Fibroblast of skin of left biceps (primary cell): ENCODE measurements at places on chromosomes 3 and 15.

DNA sequence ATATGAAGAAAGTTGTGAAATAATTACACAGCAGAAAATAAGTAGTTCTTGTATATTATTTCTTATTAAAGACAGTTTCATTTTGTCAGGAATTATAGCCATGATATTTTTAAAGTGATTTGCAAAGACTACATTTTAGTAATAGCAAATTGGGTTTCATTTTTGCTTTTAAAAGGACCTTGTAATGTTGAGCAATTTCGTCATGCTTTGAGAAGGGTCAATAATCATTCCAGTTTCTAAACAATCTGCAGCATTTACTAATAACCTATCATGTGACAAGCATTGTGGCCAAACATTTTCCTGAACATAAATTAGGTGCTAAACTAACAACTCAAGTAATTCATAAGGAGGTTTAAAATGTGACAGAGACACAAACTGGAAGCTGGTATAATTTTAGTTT, 214.4 kb upstream of the CBLB start:
- DNase-seq: no peak

DNA sequence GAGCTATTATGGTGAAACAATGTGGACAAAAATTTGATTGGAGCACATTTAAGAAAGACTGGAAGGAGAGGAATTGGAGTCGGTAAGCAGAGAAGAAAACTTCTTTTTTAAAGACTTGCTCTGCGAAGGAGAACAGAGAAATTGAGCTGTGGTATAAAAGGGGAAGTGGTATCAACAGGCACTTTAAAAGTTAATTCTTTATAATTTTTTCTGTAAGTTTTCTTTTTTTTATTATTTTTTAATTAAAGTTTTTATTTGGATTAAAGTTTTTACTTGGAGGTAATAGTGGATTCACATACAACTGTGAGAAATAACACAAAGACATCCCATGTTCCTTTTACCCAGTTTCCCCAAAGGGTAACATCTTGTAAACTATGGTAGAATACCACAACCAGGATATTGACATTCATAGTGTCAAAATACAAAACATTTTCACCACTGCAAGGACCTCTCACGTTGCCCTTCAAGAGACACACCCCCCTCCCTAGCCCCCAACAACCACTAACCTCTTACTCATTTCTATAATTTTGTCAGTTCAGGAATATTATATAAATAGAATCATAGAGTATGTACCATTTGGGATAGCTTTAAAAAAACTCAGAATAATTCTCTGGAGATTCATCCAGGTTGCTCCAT, 33.8 kb upstream of the XIRP1 start:
- DNase-seq: no peak

DNA sequence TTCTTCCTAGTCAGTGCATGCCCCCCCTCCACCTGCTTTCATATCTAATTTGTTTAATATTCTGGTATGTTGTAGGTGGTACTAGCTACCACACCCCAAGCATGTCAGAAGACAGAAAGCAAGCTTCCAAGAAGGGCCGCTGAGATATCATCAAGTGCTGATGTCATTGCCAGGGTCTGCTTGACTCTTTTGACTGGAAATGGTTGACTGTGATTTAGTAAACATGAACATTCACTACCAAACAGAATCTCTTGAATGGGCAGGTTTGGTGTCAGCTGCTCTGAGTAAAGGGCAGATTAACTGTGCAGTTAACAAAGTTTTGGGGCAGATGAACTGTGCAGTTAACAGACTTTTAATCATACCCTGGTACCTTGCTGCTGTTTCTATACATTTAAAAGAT, 244.2 kb upstream of the SATB1 start:
- no peak for DNase-seq

- DNase-seq: no peak
Observed at GRCh38 chr15:64010719-64011118, 35.6 kb downstream of the DAPK2 start.

GRCh38 chr15:84782346-84782745, 34.0 kb downstream of the ZNF592 start:
- no peak for DNase-seq

DNA sequence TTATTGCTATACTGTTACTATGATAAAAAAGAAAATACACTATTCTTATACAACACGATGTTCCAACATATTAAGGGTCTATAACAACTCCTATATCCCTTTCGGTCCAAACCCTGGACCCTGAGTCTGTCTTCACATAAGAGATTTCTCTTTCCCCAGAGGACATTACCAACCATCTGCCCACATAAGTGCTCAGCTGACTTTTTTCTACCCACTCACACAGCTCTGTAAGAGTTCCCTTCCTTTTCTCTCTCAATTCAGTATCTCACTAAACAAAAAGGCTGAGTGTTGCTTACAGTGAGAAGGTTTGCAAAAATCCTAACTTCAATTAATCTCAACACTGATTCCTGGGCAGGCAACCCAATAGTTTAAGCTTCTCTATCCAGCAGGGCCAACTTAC, 30.5 kb downstream of the ITGB5 start:
- DNase-seq: no peak

GRCh38 chr3:149536429-149536828, 61.9 kb downstream of the TM4SF4 start:
- DNase-seq: no peak

DNA sequence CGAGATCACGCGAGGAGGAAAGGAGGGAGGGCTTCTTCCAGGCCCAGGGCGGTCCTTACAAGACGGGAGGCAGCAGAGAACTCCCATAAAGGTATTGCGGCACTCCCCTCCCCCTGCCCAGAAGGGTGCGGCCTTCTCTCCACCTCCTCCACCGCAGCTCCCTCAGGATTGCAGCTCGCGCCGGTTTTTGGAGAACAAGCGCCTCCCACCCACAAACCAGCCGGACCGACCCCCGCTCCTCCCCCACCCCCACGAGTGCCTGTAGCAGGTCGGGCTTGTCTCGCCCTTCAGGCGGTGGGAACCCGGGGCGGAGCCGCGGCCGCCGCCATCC, 1.1 kb upstream of the SETD5 start:
- DNase-seq: peak; percentile 93

GRCh38 chr3:23341147-23341838, 138.2 kb downstream of the UBE2E2 start:
- DNase-seq: no peak

- DNase-seq: peak; percentile 42
Observed at GRCh38 chr15:34339946-34340345, 2.4 kb upstream of the SLC12A6 start.

- DNase-seq: peak; percentile 75
Observed at GRCh38 chr15:81274931-81275707, 48.8 kb downstream of the STARD5 start.

- no peak for DNase-seq
Observed at GRCh38 chr15:90828111-90828510, 40.3 kb upstream of the FURIN start.

GRCh38 chr15:70328679-70329115, 231.0 kb upstream of the TLE3 start:
- no peak for DNase-seq

GRCh38 chr15:48996276-48996675, 32.6 kb upstream of the SHC4 start:
- DNase-seq: no peak

DNA sequence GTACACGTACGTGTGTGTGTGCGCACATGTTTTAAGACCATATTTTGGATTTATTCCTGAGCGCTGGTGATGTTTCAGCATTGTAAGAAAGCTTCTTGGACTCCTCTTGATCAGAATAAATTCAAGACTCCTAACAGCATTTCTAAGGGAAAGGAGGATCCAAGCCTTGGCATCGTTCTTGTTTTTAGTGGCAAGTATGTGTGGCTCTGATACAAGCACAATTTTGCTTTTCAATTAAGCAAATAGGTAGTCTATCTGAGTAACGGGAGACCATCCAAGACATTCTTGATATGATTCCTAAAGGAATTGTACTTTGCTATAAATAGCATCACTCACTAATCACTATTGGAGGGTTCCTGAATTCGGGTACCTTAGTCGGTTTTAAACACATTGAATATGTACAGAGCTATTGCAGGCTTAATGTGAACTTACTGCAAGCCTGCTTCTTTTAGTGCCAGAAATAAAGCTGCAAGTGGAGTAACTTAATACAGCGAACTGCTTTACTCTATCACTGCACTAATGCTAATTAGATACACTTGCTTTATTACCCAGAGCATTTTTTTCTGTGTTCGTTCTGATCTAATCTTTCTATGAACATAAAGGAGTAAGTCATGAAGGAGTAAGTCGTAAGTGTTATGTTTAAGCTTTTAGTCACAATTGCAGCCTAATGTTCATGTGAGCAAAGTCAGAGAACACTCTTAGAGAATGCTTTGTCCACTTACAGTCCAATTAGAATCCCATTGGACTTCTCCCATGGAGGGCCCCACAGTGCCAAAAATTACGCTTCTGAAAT, 186.3 kb downstream of the MCTP2 start:
- no peak for DNase-seq

DNA sequence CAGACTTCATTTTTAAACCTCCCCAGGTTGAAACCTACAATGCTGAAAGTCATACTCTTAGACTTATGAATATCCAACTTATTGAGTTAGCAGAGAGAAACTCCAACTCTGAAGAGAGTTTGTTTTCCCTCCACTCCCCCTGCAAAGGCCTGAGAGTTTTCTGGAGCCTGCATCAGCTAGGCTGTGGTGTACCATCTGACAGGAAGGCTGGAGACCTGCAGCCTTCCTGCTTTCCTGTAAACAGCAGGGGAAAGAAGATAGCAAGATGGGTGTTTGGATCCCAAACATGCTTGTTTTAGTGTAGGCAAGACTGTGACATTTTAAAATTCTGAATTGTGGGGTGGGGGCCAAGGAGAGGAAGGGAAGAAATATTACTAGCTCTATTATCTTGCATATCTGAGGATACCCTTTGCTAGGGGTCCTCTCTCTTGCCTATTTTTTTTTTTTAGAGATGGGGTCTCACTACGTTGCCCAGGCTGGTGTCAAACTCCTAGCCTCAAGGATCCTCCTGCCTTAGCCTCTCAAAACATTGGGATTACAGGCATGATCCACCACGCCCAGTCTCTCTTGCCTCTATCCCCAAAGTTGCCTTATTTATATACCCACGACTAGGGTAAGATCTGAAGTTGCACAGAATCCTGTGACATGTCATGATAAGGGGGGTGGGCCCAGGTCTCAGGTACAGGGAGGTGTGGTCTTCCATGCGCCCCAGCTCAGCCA, 51.0 kb upstream of the USP3 start:
- no peak for DNase-seq

DNA sequence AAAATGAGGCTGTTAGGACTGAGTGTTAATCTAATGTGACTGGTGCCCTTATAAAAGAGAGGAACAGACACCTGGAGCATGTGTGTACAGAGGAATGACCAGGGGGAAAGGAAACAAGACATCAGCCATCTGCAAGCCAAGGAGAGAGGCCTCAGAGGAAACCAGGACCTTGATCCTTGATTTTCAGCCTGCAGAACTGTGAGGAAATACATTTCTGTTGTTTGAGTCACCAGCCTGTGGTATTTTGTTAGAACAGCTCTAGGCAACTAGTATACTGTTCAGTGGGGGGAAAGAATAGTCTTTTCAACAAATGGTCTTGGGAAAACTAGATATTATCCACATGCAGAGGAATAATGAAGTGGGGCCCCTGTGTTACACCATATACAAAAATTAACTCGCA, 80.6 kb downstream of the CCR1 start:
- DNase-seq: peak; percentile 64

- peak; percentile 39 for DNase-seq
Observed at GRCh38 chr15:51776952-51777569, 25.7 kb downstream of the TMOD2 start.

GRCh38 chr3:169327546-169328356, 335.8 kb downstream of the MECOM start:
- DNase-seq: no peak

- no peak for DNase-seq
Observed at GRCh38 chr3:37489355-37489754, 315.0 kb upstream of the LRRFIP2 start.

- no peak for DNase-seq
Observed at GRCh38 chr3:18236726-18237125, 188.4 kb downstream of the SATB1 start.

DNA sequence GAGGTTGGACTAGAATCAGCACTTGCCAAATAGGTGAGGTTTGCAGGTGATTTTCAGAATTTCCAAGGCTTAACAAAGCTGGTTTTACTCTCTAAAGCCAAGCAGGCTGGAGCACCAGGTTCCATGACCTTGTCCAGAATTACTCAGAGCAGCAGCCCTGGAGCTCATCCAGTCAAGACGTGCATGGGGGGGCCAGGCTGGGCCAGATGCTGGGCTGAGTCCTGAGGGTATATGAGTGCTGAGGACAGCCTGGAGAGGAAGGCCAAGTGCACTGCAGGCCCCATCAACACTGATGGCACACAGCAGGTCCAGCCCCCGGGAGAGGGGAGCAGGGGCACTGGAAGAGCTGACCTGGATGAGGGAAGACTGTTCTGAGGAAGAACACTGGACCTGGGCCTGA, 3.0 kb upstream of the TXNRD3 start:
- DNase-seq: no peak

- no peak for DNase-seq
Observed at GRCh38 chr3:64451283-64452012, 226.2 kb upstream of the PRICKLE2 start.
